ENCODE measurements at places on chromosomes 6 and 20. TPM values are rescaled to one million over a fixed set of nuclear protein-coding genes. Genes with fewer than 3 reads are reported as not detected.

DNA sequence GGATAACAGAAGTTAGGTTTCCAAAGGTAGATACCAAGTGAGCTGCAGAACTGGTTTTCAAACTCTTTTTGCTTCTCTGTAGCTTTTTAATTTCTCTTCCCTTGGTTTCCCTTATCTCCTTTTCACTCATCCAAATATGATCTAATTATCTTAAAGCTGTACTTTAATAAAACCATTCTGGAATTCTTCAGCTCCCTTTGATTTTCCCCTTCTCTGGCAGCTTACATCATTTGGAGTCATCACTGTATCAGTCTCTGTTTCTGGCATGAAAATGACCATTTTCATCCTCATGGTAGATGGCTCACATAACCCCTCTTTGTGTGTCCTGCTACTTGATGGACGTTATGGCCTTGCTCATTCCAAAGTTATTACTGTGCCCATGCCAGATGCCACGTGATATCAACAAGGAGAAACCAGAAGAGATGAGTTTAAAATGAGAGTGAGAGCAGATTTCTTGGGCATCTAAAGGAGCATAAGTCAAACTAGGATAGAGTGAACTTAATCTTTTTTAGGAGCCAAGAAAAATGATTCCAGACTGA, 620.2 kb downstream of the QKI start:
- no peak overlapping the region for H3K4me3 ChIP-seq
- no peaks in the 10 kb centered on the region for H3K4me1 ChIP-seq
- H3K27ac ChIP-seq, result no peak overlapping the region
- DNase-seq, result no peak
- no peaks in the 10 kb centered on the region for H3K27me3 ChIP-seq
- H3K36me3 ChIP-seq, result no peaks in the 10 kb centered on the region

- no peak overlapping the region for H3K27ac ChIP-seq
- H3K36me3 ChIP-seq, result no peaks in the 10 kb centered on the region
- no peaks in the 10 kb centered on the region for H3K27me3 ChIP-seq
Observed at GRCh38 chr20:11347738-11348137, 570.0 kb upstream of the BTBD3 start.

DNA sequence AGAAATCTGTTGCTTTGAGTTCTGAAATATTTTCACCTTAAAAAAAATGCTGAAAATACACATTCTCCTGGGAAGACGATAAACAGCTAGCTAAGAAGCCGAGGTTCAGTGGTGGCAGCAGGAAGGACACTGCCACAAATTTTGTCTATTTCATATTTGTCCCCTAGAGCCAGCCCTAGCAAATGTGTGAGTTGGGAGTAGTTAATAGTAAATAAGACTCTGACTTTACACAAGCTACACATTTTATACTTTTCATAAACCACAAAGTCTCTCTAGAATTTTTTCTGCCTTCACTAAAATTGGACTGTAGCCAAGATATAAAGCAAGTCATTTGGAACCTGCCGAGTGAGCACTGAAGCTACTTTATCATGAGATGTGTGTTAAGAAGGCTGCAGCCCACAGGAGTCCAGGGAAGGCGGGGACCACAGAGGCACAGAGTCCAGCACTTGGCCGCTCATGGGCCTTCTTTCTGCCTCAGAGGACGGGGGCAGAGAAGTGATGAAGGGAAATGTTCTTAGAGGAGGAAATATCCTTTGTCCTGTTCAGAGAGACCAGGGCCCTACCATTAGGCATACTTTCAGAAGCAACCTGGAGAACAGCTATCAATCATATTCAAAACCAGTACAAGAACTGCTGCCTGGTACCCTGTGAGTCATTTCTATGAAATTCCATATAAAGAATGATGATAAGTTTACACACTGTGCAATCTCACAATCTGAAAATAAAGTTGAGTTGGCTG, 241.7 kb upstream of the TAB2 start:
- H3K4me3 ChIP-seq, result no peak overlapping the region
- peaks cover 4% of the 10 kb centered on the region for H3K27me3 ChIP-seq
- H3K27ac ChIP-seq, result no peak overlapping the region
- DNase-seq, result no peak
- H3K4me1 ChIP-seq, result peaks cover 11% of the 10 kb centered on the region

- DNase-seq, result no peak
- no peak overlapping the region for H3K4me3 ChIP-seq
- no peaks in the 10 kb centered on the region for H3K4me1 ChIP-seq
- no peak overlapping the region for H3K27ac ChIP-seq
Observed at GRCh38 chr6:41161380-41161779, 1.5 kb downstream of the TREM2 start.

DNA sequence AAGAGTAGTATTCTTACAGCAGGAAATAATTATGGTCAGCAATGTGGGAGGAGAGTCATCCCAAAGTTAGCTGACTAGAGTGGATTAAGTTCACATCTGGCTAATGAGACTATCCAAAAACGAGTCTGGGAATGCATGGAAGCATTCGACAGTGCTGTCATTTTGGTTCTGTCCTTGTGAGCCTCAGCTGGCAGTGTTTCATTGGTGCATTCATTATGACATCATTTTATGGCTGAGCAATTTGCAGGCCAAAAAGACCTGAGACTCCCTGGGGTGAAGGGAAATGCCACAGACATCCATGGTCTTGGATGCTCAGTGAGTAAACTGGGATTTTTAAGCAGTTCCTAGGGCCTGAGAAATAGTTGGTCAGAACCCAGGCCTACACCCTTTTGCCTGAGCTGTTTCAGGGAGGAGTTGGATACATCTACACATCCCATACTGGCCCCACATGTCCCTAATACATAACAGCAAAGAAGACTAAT, 196.4 kb upstream of the CCN2 start:
- DNase-seq, result no peak
- H3K4me1 ChIP-seq, result no peaks in the 10 kb centered on the region

- DNase-seq, result no peak
- H3K4me3 ChIP-seq, result no peak overlapping the region
- no peaks in the 10 kb centered on the region for H3K27me3 ChIP-seq
Observed at GRCh38 chr6:81894306-81894705, 141.8 kb upstream of the TENT5A start.

GRCh38 chr6:150439373-150439772, 70.6 kb downstream of the IYD start:
- DNase-seq, result no peak
- H3K4me1 ChIP-seq, result no peaks in the 10 kb centered on the region
- no peaks in the 10 kb centered on the region for H3K27me3 ChIP-seq
- H3K36me3 ChIP-seq, result no peaks in the 10 kb centered on the region

- H3K27me3 ChIP-seq, result no peaks in the 10 kb centered on the region
- H3K36me3 ChIP-seq, result no peaks in the 10 kb centered on the region
- no peak overlapping the region for H3K4me3 ChIP-seq
- no peak overlapping the region for H3K27ac ChIP-seq
- peaks cover 87% of the 10 kb centered on the region for H3K4me1 ChIP-seq
Observed at GRCh38 chr6:130134582-130134981, 88.2 kb downstream of the SAMD3 start.

- H3K4me1 ChIP-seq, result peaks cover 34% of the 10 kb centered on the region
- DNase-seq, result no peak
- H3K36me3 ChIP-seq, result peaks cover 3% of the 10 kb centered on the region
Observed at GRCh38 chr6:11357285-11357684, 124.8 kb upstream of the NEDD9 start.

DNA sequence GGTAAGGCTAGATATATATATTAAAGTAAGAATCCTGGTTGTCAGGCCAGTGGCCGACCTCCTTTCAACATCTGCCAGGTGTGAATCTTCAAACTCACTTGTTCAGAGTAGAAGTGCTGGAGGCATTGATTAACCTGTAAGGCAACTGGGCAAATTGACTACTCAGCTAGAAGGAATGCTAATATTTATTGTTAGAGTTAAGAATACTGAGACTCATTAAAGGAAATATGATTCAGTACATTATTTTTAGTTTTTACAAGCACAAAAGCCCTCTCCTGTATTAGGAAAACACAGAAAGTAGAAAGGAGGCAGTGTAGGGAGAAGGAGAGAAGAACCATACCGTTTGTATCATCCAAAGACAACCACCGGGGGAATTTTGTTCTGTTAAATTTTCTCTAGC, 53.5 kb downstream of the RIPOR2 start:
- H3K27me3 ChIP-seq, result no peaks in the 10 kb centered on the region
- DNase-seq, result no peak
- H3K27ac ChIP-seq, result no peak overlapping the region
- H3K4me1 ChIP-seq, result peaks cover 76% of the 10 kb centered on the region
- peaks cover 19% of the 10 kb centered on the region for H3K36me3 ChIP-seq

DNA sequence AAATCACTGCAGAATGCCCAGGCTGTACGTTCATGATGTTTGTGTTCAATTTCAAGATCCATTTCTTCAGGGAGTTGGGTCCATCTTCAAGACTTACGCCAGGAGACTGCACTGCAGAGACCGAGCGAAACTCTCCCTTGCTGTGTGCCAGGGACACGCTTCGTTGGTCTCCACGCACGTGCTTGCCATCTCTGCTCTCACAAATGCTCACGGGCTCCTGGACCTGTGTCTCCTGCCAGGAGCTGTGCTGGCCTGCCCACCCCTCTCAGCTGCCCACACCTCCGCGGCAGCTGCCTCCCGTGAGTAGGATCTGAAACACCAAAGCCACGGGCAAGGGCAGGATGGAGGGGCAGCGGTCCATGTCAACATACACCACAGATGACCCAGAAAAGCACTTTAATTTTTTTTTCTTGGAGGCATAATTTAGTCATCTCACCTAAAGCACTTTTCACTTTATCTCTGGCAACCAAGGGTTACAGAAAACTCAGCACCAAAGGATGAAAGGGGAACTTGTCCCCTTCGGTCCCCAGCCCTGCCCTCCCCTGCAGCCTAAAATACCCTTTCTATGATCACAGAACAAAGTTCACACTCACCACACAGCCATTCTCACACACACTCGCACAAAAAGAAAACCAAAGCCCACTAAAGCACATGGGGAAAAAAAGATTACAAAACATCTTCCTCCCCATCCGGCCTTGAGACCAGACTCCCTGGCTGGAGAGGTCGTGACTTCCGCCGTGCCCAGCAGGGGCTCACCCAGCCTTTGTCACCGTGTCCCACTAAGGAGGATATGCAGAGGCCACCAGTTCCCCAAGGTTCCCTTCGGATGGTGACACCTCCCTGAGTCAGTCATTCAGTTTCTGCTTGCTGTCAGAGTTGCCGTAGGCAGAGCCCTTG, 137.9 kb downstream of the AGPAT4 start:
- H3K27ac ChIP-seq, result no peak overlapping the region
- no peak for DNase-seq
- no peaks in the 10 kb centered on the region for H3K36me3 ChIP-seq
- no peaks in the 10 kb centered on the region for H3K4me1 ChIP-seq
- no peaks in the 10 kb centered on the region for H3K27me3 ChIP-seq
- no peak overlapping the region for H3K4me3 ChIP-seq

- H3K4me1 ChIP-seq, result no peaks in the 10 kb centered on the region
- no peak overlapping the region for H3K4me3 ChIP-seq
- no peaks in the 10 kb centered on the region for H3K27me3 ChIP-seq
Observed at GRCh38 chr20:40393197-40394079, 295.6 kb downstream of the MAFB start.

- no peaks in the 10 kb centered on the region for H3K36me3 ChIP-seq
- H3K27ac ChIP-seq, result no peak overlapping the region
- no peaks in the 10 kb centered on the region for H3K4me1 ChIP-seq
- DNase-seq, result no peak
Observed at GRCh38 chr20:61891916-61892649, 173.6 kb downstream of the TAF4 start.

DNA sequence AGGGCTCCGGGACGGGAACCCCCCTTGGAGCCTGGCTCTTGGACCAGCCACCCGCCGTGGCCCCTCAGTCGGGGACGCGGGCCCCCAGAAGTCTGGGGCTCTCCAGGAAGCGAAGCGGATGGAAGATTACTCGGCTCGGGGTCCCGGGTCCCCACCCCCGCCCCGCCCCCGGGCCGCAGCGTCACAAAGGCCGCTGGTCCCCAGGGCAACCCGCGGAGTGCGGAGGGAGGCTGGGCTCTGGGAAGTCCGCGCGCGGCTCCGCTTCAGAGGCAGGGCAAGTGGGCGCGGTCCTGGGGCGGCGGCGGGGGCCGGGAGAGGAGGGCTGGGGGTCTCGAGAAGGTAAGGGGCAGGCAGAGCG, at the start of gene FNDC11:
Gene FNDC11, plus strand, starts transcription at position 227 of the 358 bp plus-strand sequence. CDS start 1,505 bp downstream, outside the sequence.
- DNase-seq, result no peak
- H3K27me3 ChIP-seq, result no peaks in the 10 kb centered on the region
- peak within 1 kb of the TSS; percentile 38 for H3K27ac ChIP-seq
- peaks cover 16% of the 10 kb centered on the region for H3K4me1 ChIP-seq
- no peaks in the 10 kb centered on the region for H3K36me3 ChIP-seq
- H3K4me3 ChIP-seq, result peak within 1 kb of the TSS; percentile 61

MTFR2 gene
- 18.8 TPM for total RNA-seq

LPIN3 gene
- total RNA-seq, result 0.53 TPM

NRSN1 gene
- not detected for total RNA-seq

PDYN gene
- total RNA-seq, result not detected

ARMH2 gene
- total RNA-seq, result not detected

DYNLT2 gene
- total RNA-seq, result 1.4 TPM

GGT7 gene
- 10.0 TPM for total RNA-seq

TTLL9 gene
- total RNA-seq, result not detected

All from CD8-positive, alpha-beta memory T cell (primary cell).